ENCODE measurements at places on chromosomes 12 and 14. TPM values are rescaled to one million over a fixed set of nuclear protein-coding genes. Genes with fewer than 3 reads are reported as not detected.

GRCh38 chr12:62720661-62721330 lies 214.2 kb downstream of the PPM1H start:
- no peak for DNase-seq

- no peak for DNase-seq
Measured at GRCh38 chr12:85711735-85712390, 124.3 kb downstream of the RASSF9 start.

GRCh38 chr12:12521888-12522287 lies 40.8 kb downstream of the DUSP16 start:
- no peak for DNase-seq

DNA sequence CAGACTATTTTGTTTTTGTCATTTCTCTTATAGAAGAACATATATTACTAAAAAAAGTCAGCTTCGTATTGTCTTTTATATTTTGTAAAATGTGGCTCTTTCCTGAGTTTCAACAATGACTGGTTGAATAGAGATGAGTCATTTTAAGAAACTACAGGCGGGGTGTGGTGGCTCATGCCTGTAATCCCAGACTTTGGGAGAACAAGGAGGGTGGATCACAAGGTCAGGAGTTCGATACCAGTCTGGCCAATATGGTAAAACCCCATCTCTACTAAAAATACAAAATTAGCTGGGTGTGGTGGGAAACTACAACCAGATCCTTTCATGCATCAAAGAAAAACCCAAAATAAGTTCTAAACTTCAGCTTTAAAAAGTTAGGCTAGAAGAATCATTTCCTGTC lies 28.8 kb downstream of the HECTD4 start:
- DNase-seq: no peak

GRCh38 chr14:52339262-52339661 lies 25.1 kb downstream of the PTGER2 start:
- no peak for DNase-seq

DNA sequence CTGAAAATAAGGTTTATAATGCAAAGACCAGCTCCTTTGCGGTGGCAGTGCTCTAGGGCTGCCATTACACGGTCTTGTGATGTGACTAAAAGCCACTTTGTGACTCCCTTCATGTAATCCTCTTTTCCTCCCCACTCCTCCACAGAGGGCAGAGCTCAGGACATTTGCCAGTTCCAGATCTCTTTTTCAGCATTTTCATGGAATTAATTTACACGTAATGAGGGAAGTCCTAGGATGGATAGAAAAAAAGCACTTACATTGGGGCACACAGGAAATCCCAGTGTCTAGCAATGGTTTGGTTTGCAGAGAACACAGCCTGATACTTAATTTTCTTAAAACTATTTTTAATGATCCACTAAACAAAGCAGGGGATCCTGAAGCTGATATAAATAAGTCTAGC lies 17.5 kb upstream of the ATF1 start:
- DNase-seq: no peak

DNA sequence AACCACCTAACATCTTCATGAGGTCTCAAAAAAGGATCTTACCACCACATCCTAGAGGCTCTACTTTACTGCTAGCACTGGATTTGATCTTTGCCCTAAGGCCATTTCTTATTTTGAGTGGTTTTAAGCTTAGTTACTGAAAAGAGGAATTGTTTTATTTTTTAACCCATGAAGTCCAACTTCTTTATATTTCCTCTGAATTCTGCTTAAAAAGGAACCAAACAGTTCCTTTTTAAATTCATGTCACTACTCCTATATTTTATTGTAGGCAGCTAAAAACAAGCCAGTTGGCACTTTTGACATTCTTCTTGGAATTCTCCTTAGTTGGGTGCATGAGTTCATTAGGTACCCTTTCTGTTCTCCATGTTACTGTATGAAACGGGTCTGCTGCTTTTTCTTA lies 76.4 kb downstream of the FGD4 start:
- DNase-seq: no peak

GRCh38 chr12:48978291-48978740 lies at the start of gene WNT1:
WNT1 (plus strand) TSS chr12:48978322; CDS start chr12:48978651, 329 bp downstream.
- no peak for DNase-seq

DNA sequence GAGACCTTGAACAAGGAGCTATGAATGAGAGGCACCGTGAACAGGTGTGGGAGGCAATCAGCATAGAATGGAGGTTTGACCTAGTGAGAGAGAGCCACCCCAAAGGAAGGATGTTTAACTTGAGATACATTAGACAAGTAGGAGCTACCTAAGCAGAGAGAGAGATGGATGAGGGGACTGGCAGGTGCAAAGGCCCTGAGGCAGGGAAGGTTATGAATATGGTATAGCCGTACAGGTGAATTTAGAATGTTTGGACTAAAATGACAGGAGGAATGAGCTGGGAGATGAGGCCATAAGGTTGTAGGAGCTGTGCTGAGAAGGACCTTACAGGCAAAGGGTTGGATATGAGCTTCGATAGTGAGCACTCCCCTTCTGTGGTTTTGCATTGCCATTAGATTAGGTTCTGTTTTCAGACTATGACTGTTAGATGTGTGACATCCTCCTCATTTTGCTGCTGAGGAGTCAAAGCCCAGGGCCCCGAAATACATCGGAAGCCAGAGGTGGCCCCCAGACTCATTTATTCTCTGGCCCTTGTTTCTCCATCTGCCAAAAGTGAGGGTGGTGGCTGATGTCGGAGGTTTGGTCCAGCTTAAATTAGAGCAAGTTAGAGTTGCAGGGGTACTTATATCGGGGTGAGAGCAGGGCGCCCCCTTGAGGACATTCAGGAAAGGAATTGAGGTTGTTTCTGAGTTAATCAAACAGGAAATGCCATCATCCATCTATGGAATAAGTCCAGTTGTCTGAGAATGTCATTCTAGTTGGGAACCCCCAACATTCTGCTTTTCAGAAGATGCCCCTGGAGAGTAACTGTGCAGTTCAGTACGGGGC lies 29.4 kb downstream of the SLC24A4 start:
- peak; percentile 72 for DNase-seq

GRCh38 chr12:94057262-94058151 lies 90.9 kb upstream of the PLXNC1 start:
- DNase-seq: no peak

GRCh38 chr14:94638339-94638738 lies 26.1 kb downstream of the SERPINA3 start:
- DNase-seq: no peak

- no peak for DNase-seq
Measured at GRCh38 chr14:81127785-81128184, 93.0 kb downstream of the GTF2A1 start.

- no peak for DNase-seq
Measured at GRCh38 chr12:32395026-32395425, 4.3 kb upstream of the FGD4 start.

DNA sequence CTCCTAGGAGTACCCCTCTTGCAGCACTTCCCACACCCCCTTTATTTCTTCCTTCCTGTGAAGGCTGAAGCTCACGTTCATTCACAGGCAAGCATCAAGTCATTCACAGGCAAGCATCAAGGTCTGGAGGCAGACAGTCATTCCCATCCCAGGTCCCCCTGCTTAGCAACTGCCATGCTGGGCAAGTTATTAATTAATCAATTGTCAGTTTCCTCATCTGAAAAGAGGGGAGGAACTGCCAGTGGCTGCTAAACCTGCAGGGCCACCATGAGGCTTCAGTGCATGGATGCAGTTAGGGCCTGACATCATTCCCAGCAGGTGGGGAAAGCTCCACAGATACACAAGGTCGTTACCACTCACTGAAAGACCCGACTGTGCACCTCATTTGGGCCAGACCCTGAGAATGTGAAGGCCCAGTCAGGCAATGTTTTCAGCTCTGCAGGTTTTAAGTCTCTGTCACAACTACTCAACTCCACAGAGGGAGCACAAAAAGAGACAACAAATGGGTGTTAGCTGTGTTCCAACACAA lies 85.0 kb upstream of the GPR68 start:
- no peak for DNase-seq

DNA sequence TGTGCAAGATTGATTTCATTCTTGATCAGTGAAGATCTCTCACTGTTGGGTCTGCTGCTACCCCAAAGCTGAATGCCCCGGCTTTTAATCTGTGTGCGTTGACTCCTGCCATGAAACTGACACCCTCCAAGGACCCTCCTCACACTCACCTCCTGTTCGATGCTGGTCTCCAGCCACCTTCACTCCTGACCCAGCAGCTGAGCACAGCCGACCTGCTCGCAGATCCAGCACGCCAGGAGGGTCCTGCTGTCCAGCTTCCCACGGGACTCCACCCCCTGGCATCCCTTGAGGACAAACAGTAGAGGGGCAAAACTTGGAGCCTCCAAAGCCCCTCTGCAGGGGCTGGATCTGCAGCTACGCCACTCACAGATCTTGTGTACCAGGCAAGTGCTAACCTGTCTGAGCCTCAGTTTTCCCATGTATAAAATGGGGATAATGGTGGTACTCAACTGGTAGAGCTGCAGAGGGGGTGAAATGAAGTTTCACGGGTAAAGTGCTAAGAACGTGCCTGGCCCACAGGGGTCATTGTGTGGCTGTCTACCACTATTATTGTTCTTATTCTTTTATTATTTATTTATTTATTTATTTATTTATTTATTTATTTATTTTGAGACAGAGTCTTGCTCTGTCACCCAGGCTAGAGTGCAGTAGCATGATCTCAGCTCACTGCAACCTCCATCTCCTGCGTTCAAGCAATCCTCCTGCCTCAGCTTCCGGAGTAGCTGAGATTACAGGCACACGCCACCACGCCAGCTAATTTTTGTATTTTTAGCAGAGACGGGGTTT lies 178.0 kb downstream of the PHETA1 start:
- no peak for DNase-seq

DNA sequence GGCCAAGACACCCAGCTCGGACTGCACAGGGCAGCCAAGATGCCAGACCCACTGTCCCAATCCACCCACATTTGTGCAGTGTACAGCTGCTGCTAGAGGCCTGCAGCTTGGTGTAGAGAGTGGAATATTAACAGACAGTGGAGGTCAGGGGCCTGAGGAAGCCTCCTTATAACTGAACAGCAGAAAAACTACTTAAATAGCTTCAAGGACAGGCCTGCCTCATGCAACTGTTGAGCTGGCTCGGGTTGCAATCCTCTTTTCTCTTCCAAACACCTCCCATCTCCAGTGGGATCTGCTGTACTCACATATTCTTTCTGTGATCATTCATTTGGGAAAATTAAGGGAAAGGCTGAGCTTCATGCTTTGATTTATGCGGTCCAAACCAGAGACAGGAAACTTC lies 1043.2 kb upstream of the TMEM132C start:
- DNase-seq: no peak

- no peak for DNase-seq
Measured at GRCh38 chr12:33813536-33813935, 208.8 kb upstream of the ALG10 start.

The GUCY2C gene
- not detected for total RNA-seq

The CACNA2D4 gene
- 7.1 TPM for total RNA-seq

The PROX2 gene
- total RNA-seq: not detected

The MLXIP gene
- total RNA-seq: 83.2 TPM

The AICDA gene
- not detected for total RNA-seq

The SIX6 gene
- not detected for total RNA-seq

The LRRC43 gene
- not detected for total RNA-seq

The CCDC175 gene
- total RNA-seq: 0.22 TPM

The JAG2 gene
- 1.4 TPM for total RNA-seq

The PPP1R13B gene
- total RNA-seq: 21.5 TPM

The GALNT6 gene
- total RNA-seq: 19.5 TPM

The KRT85 gene
- not detected for total RNA-seq

The TAS2R8 gene
- total RNA-seq: not detected
